Activated CD8-positive, alpha-beta memory T cell treated with anti-CD3 and anti-CD28 coated beads for 1 hour (primary cell): ENCODE measurements at places on chromosomes 5 and 9.

DNA sequence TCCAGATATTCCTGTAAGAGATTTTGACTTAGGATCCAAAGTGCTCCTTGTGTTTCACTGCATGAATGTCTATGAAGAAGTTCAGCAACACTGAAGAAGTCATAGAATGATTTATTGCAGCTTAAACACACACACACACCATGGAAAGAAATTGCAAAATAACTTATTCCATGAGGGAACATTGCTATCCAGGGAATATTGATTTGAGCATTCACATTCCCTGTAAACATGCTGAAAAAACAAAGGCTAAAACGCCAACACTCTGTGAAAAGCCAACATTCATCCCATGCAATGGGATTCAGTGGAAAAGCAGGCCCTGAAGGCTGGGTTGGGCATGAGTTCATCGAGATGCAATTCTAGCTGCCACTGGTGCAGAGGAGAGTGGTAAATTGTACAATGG is 109.6 kb upstream of the CXCL14 start:
- DNase-seq: no peak

- DNase-seq: no peak
These were observed 160.0 kb downstream of the RMI1 start for GRCh38 chr9:84140535-84141101.

DNA sequence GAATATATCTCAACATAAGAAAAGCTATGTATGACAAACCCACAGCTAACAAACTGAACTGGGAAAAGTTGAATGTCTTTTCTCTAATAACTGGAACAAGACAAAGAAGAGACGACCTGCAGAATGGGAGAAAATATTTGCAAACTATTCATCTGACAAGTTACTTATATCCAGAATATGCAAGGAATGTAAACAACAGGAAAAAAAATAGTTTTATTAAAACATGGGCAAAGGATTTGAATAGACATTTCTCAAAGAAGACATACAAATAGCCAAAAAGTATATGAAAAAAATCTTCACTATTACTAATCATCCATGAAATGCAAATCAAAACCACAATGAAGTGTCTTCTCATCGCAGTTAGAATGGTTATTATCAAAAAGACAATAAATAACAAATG is 181.7 kb upstream of the TLX3 start:
- DNase-seq: no peak

GRCh38 chr5:123125962-123126732 is 37.1 kb downstream of the PRDM6 start:
- no peak for DNase-seq

DNA sequence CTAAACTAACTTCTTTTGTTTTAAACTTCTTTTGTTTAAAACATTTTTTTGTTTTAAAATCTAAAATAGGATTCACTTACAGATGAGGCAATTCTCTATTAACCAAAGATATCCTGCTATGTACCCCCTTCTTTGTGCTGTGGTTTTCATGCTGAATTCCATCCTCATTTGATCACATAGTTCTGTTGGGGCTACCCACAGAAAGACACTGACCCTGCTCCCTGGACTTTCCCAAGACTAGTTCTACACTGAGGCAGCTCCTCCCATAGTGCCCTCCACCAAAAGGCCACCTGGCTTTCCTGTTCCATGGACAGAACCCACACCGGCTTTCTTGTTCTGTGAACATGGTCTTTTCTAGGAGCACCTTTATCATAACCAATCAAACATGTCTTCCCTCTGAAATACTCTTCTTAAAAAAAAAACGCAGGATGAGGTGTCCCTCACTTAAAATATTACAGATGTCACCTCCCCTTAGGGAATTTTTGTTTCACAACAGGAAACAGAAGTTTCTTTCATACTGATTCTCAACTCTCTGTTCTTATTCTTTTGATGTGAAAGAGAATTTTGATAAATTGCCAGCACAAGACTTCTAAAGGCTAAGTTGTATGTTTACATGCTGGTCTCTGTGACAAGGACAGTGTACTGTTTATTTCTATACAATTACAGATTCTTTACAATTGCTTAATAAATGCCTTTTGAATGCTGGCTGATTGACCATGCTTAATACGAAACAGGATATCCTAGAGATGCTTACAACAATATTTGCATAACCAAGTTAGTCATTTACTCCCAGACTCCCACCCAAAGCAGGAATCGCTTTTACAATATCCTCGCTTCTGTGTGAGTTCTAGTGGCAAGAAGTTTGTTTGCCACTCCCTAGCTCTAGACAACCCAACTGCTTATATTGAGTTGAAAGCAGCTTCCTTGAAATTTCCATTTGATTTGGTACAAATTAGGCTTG is 300.4 kb downstream of the DTWD2 start:
- no peak for DNase-seq

- no peak for DNase-seq
These were observed 40.3 kb downstream of the UBE2D2 start for GRCh38 chr5:139601429-139601828.

- DNase-seq: no peak
These were observed 35.6 kb upstream of the N4BP3 start for GRCh38 chr5:178077751-178078150.

- DNase-seq: no peak
These were observed 64.9 kb upstream of the HSPA9 start for GRCh38 chr5:138640138-138640537.

DNA sequence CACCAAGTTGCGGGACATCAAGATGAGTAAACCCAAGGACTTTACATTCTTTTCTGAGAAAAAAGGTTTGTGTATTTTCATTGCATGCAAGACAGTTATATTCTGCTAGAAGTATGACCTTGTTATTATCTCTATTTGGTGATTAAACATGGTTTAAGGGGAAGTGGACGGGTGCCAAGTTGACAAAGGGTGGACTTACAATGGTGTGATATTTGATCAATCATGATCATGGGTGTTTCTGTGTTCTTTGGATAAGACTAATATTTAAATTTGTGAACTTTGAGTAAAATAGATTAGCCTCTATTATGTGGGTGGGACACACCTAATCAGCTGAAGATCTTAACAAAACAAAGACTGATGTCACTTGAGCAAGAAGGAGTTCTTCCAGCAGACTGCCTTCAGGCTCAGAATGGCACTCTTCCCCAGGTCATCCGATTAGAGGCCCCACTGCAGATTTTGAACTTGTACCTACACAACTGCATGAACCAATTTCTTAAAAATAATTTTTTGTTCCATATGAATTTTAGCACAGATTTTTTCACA is 782.9 kb downstream of the CDH12 start:
- DNase-seq: no peak
